ENCODE measurements at places on chromosomes 3 and 15. TPM values are rescaled to one million over a fixed set of nuclear protein-coding genes. Genes with fewer than 3 reads are reported as not detected.
A peak's percentile ranks its signal among the peaks of the same experiment; 100 is the strongest.

DNA sequence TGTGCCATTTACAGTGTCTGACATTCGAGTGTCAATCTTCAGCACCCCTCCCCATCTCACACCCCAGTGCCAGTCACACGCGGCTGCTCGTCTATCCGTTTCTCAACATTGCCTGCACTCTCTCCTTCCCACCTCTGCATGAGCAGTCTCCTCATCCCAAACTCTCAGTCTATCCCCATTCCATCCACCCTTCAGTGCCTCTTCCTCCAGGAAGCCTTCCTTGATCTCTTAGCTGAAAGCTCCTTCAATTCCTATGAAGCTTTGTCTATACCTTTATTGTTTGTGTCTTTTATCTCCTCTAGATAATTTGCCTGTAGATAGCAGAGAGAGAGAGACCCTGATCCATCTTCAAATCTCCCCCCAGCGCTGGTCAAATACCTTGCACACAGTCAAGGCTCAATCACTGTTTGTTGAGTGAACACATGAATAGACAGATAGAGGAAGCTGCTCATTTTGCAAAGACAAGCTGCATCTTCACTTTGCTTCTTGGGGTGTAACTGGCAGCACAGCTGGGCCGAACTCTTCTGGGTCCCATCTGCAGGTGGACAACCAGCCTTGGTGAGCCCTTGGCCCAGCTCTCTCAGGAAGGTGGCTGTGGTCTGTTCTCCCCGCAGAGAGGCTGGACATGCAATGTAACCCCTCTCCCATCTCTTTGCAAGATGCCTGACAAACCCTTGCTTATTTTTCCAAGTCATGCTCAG lies 52.8 kb downstream of the ITGA11 start:
- H3K27me3 ChIP-seq = no peaks in the 10 kb centered on the region
- no peaks in the 10 kb centered on the region for H3K4me1 ChIP-seq
- H3K4me3 ChIP-seq = no peak overlapping the region
- no peak overlapping the region for H3K27ac ChIP-seq

GRCh38 chr3:123453675-123454074 lies 4.8 kb upstream of the ADCY5 start:
- H3K36me3 ChIP-seq = no peaks in the 10 kb centered on the region
- H3K27ac ChIP-seq = no peak overlapping the region
- DNase-seq = no peak
- H3K4me1 ChIP-seq = peaks cover 21% of the 10 kb centered on the region

- DNase-seq = no peak
- H3K27ac ChIP-seq = no peak overlapping the region
- H3K36me3 ChIP-seq = no peaks in the 10 kb centered on the region
- H3K27me3 ChIP-seq = no peaks in the 10 kb centered on the region
- H3K4me1 ChIP-seq = peaks cover 17% of the 10 kb centered on the region
These were observed 4.8 kb downstream of the LCTL start for GRCh38 chr15:66560856-66561525.

DNA sequence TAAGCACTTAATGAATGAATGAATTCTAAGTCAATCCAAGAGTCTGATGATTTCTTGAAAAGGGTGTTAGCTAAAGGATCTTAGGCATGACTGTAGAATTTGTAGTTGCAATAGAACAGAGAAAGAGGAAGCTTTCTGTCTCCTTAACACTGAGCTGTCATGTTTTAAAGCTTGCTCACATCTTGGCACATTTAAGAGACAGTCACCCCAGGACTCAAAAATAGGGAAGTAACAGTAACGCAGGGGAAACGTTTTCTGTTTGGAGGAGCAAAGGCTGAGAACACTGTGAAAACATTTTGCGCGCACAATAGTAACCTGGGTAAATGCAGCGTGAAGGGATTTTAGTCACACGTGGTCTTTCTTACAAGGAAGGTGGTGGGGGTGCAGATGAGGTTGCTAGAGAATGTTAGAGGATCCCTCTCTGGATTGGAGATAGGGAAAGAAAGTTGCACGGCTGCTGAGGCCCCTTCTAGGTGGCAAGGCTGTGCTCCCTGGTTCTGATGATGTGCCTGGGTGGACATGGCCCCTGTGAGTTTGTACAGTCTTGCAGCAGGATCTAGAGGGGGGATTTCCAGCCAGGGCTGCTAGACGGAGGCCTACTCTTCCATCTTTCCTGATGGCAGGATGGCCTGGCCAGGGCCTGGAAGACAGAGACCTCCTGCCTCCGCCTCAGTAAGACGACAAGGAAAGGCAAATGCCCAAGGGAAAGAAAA lies 12.0 kb downstream of the STARD5 start:
- no peaks in the 10 kb centered on the region for H3K36me3 ChIP-seq
- H3K4me3 ChIP-seq = no peak overlapping the region
- no peak overlapping the region for H3K27ac ChIP-seq
- H3K27me3 ChIP-seq = no peaks in the 10 kb centered on the region
- DNase-seq = no peak

DNA sequence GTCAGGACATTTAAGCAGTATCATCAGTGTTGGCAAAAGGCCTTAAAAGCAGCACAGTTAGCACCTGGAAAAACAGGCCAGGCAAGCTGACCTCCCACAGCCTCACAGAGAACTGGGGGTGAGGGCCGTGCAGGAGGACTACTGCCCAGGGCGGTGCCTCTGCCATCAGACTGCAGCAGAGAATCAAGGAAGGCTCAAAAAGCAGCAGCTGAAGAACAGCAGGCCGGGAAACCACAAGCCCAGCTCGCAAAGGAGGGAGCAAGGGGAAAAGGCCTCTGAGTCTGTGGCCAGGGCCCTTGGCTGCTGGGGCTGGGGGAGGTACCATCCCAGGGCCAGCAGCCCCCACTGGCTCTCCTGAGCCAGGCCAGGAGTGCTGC lies 84.2 kb downstream of the SEC22A start:
- DNase-seq = no peak
- no peaks in the 10 kb centered on the region for H3K27me3 ChIP-seq
- H3K4me3 ChIP-seq = no peak overlapping the region
- no peaks in the 10 kb centered on the region for H3K4me1 ChIP-seq
- H3K36me3 ChIP-seq = no peaks in the 10 kb centered on the region

- DNase-seq = peak; percentile 64
- H3K36me3 ChIP-seq = no peaks in the 10 kb centered on the region
- H3K27me3 ChIP-seq = no peaks in the 10 kb centered on the region
- H3K27ac ChIP-seq = no peak overlapping the region
- no peak overlapping the region for H3K4me3 ChIP-seq
These were observed 10.3 kb downstream of the USF3 start for GRCh38 chr3:113685956-113686721.

- no peak for DNase-seq
- peaks cover 25% of the 10 kb centered on the region for H3K27me3 ChIP-seq
- peak overlapping the region; percentile 63 for H3K4me3 ChIP-seq
- peaks cover 44% of the 10 kb centered on the region for H3K4me1 ChIP-seq
These were observed 1.2 kb downstream of the CGNL1 start for GRCh38 chr15:57377478-57377847.

- H3K27ac ChIP-seq = no peak overlapping the region
- DNase-seq = no peak
- no peak overlapping the region for H3K4me3 ChIP-seq
These were observed 3.6 kb downstream of the CCRL2 start for GRCh38 chr3:46410669-46411068.

Gene KLHL18
- total RNA-seq = 16.8 TPM

Gene WDR93
- total RNA-seq = not detected

Gene LEKR1
- total RNA-seq = not detected

Gene CACNA2D3
- total RNA-seq = 2.3 TPM
